ENCODE measurements at places on chromosomes 7 and 10.

DNA sequence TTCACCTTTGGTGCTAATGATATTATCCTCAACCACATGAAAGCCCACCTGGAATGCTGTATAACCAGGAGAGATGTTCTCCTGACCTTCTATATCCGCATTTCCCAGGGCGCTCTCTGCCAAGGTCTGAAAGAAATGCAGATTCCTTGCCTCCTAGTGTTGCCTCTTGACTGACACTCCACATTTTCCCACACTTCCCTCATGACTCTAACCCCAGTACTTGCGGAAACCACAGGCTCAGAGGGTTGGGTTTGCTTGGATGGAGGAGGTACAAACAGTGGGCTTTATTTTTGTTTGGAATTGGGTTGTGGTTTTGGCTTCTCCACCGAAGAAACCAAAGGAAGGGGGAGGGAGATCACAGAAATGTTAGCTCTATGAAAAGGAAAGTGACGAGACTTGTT, 222.9 kb upstream of the CELF2 start:
- no peak for DNase-seq

GRCh38 chr10:52453501-52453900, 139.4 kb downstream of the DKK1 start:
- DNase-seq: no peak

DNA sequence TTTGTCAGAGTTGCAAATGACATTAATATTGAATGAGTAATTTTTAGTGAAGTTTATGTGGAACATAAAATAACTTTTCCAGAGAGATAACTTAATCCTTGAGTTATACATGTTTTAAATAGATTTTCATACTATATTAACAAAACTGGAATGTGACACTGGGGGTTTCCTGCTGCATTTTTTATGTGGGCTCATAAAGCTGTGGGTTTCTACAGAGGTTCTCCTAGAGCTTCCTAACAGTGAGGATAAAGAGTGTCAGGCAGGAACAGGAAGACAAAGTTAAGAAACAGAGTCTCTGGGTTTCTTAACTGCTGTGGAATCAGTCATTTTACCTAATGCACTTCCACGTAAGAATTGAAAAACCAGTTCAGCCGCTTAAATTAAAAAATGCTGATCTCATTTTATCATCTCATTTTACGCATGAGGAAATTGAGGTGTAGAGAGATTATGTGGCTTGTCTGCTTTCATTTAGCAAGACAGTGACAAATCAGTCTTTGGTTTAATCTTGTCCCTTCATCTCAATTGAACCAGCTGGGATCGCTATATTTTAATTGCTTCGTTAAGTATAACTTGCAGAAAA, 5.0 kb downstream of the CD36 start:
- peak; percentile 59 for DNase-seq

- no peak for DNase-seq
These were observed 52.3 kb upstream of the GJD4 start for GRCh38 chr10:35552650-35553342.

GRCh38 chr10:88081457-88082054, 218.1 kb downstream of the PTEN start:
- no peak for DNase-seq

- no peak for DNase-seq
These were observed 22.6 kb upstream of the PRKCQ start for GRCh38 chr10:6602700-6603084.

DNA sequence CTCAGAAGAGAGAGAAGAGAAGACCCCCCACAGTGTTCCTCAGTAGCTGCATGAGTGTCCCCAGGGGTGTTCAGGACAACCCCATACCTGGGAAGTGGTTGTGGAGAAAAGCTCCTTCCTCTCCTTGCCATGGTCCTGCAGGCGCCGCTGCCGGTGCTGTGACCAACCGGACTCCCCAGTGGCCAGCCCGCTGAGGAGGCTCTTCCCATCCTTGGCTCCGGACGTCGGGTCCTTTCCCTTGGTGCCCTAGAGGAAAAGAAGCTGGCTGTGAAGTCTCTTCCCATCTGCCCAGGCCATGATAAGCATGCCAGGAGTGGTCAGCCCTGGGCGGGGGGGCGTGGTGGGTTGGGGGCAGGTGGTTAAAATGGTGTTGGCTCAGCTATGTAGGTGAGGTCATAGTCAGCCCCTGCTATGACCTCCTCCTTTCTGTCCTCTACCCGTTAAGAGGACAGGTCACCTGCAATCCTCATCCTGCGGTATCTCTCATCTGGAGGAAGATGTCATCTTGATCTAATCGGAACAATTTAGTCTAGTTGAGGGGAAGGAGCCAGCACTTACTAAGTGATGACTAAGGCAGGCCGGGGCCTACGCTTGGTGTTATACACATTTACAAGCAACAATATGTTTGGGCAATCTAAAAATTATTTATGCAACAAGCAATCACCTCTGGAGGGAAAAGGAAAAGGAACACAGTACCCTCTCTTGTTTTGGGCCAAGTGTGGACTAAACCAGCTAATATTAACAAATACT, 13.2 kb downstream of the WDR91 start:
- DNase-seq: no peak

DNA sequence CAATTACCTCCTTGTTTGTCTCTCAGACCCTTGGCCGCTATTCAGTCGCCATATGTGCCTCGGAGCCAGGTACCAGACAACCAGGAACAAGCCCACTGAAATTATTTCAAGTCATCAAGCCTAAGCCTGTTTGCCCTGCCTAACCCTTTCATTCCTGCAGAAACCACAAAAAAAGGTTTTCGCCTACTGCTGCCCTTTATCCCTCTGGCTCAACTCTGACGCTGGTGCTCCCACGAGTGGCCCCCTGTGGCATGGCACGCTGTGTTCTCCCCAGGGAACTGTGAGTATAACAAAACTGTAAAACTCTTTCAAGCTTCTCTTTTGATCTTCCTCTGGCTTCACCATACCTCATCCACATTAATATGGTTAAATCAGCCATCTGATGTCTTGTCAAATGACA, 215.7 kb upstream of the CDC14C start:
- DNase-seq: no peak

DNA sequence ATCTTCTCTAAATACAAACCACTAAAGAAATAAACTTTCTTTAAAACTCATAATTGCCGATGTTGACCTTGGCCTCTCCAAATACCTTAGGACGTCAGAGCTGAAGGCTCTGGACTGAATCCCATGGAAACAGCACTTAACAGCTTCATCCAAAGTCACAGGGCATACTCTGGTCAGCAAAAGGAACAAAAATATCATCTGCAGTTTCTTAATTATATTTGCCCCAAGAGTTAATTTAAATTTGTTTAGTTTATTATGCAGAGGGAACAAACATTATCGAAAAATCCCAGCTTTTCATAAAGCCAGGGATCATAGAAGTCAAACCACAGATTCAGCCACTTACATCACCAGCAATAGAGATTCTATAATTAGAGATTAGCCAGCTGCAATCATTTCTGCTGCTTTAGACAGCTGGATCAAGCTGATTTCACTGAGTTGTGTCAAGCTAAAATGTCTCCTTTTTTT, 20.5 kb upstream of the FAM13C start:
- DNase-seq: no peak

DNA sequence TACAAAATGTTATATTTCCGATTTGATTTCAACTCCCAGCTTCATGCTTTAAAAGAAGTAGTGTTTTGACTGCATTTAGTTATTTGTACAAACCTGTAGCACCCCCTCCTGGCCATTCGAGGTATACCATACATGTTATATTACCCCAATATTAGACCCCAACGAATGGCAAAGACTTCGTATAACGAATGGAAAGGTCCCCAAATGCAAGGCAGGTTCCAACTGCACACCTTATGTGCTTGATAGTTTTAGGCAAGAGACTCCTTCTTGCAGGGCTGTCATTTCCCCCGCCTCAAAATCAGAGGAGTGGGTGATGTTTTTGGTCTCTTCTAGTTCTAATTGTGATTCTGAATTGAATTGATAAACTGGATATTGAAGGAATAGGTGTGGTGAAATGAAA, 101.1 kb upstream of the TARP start:
- peak; percentile 63 for DNase-seq

GRCh38 chr7:99672573-99672972, 7.2 kb downstream of the CYP3A5 start:
- no peak for DNase-seq

DNA sequence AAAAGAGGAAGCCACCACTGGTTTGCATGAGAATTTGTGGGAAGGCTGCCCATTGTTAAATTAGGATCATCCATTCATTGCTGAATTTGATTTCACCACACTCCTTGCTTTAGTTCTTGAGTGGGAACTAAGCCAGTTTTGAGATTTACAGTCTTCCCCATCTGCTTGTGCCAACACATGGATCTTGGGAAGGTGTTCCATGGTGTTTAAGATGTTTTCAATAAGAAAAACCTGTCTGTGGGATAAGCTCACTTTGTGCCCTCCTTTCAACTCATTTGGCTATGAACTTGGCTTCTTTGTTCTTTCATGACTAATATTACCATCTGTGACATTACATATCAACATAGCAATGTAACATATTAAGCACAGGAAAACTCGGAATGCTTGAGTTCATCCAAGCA, 73.2 kb downstream of the INHBA start:
- DNase-seq: no peak

- no peak for DNase-seq
These were observed 30.2 kb downstream of the NPTX2 start for GRCh38 chr7:98647326-98647725.

GRCh38 chr7:94901981-94902380, 5.4 kb upstream of the PPP1R9A start:
- no peak for DNase-seq

GRCh38 chr7:44673771-44674170, 67.3 kb downstream of the OGDH start:
- DNase-seq: no peak

GRCh38 chr10:121886997-121887622, 40.7 kb downstream of the ATE1 start:
- peak; percentile 74 for DNase-seq

DNA sequence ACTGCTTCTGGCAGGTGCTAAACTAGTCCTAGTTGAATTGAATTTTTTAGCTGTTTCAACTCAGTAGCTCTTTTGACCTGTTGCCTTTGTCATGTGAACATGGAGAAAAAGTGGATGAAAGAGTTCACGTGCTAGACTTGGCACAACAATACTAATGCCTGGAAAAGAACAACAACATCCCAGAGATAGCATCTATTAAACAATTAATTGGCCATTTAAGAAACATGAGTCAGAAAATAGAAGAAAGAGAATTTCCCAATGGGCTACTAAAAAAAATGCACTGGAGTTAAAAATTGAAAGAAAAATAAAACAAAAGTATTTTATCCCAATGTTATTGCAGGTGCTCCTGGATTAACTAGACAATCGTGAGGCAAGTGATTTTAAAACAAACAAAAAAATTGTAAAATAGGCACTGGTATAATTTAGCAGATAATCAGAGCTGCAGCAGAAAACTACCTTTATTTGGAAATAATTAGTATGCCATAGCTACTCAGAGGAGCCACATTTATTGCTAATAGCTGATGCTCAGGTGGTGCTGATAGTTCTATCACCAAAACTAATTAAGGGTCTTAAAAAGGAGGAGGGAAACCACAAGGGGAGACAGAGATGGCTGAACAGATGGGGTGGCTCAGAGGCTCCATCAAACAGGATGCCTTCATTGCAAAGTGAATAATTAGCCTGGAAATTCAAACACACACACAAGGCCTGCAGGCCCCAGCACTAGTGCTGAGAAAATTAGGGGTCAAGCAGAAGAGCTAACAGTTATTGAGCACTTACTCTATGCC, 17.6 kb downstream of the CCDC71L start:
- no peak for DNase-seq

DNA sequence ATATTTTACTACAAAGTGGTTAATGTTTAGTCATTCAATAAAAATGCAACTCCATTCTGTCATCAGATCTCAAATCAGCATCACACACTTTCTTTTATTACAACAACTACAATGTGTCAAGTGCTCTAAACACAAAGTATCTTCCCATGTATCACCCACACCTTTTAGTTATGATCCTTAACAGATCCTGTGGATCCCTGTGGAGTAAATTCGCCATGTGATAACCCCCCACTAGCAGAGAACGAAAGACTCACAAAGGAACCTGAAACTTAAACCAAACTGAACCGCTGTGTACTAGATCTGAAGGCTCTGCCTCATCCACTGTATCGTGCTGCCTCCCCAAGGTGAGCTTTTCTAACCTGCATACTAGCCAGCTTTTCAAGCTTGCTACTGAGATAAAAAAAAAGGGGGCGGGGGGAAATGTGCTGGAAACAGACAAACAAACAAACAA, 1.7 kb downstream of the DPY19L1 start:
- DNase-seq: peak; percentile 33

- no peak for DNase-seq
These were observed 109.0 kb upstream of the VIPR2 start for GRCh38 chr7:159253657-159254056.

GRCh38 chr7:69732203-69732602, 133.9 kb downstream of the AUTS2 start:
- no peak for DNase-seq

- peak; percentile 58 for DNase-seq
These were observed at the start of gene CAV1 for GRCh38 chr7:116524609-116525297. Gene CAV1, plus strand, starts transcription at chr7:116525036. Its CDS starts 27 bp downstream, at chr7:116525063.

DNA sequence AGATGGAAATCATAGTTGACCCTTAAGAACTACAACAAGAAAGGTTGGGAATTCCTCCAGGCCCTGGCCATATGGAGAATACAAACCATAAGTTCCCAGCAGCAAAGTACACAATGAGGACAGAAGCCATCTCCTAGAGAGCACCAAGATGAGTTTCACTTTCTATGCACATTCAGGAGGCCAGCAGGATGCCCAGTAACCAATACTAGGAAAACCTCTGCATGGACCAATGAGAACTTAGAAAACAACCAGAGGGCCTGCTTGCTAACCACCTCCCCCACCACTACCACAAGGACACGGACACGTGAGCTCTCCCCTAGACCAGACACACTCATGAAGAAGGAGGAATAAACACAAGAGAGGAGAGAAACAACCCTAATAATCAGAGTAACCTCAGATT, 56.3 kb downstream of the IFIT5 start:
- DNase-seq: no peak

DNA sequence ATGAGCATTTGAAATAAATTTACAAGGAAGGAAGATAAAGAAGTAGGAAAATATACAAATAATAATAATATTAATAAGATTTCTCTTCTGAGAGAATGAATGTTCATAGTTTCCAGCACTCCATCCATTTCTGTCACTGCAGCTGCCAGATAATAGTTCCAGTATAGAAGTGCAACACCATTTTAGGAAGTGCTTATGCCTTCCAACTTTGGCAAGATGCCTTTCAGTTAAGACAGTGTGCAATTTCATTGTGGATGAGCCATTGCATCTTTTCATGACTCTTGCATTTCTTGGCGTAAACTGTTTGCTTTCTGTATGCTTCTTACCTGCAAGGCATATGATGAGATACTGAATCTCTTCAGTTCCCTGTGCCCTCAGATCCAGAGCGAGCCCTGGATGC, 185.0 kb downstream of the PDE1C start:
- DNase-seq: no peak

GRCh38 chr7:105205592-105206237, 183.0 kb downstream of the SRPK2 start:
- no peak for DNase-seq

GRCh38 chr10:121113911-121114310, 262.7 kb downstream of the WDR11 start:
- DNase-seq: no peak

Data from hematopoietic multipotent progenitor cell treated with erythropoietin and hydrocortisone succinate and interleukin-3 and kit ligand, for 8 days (in vitro differentiated cells).